ENCODE measurements at places on chromosomes 3 and 15.

GRCh38 chr3:70849911-70850699 is 537.7 kb upstream of the MDFIC2 start:
- peak; percentile 11 for DNase-seq

GRCh38 chr15:70430069-70430468 is 332.4 kb upstream of the TLE3 start:
- no peak for DNase-seq

DNA sequence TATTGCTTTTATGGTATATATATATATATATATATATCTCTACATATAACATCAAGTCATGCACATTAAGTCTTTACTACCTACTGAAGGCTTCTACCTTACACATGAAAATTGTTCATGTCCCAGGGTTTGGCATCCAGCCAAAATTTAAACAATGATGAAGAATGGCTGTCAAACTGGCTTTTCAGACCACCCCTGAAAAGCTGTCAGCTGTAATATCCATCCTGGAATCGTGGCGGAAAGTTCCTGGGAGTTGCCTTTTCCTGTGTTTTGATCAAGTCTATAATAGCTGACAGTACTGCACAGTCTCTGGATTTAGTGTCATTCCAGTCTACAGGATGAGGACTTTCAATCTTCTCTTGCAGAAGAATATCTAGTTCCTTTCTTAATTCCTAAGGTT is 48.3 kb downstream of the DHX36 start:
- DNase-seq, result no peak

GRCh38 chr3:13637311-13637891 is 88.5 kb downstream of the FBLN2 start:
- DNase-seq, result no peak

- peak; percentile 58 for DNase-seq
Measured at GRCh38 chr3:134650431-134651346, at the start of gene KY. Gene KY (minus strand): TSS chr3:134651022. CDS start chr3:134650960, 62 bp downstream.

DNA sequence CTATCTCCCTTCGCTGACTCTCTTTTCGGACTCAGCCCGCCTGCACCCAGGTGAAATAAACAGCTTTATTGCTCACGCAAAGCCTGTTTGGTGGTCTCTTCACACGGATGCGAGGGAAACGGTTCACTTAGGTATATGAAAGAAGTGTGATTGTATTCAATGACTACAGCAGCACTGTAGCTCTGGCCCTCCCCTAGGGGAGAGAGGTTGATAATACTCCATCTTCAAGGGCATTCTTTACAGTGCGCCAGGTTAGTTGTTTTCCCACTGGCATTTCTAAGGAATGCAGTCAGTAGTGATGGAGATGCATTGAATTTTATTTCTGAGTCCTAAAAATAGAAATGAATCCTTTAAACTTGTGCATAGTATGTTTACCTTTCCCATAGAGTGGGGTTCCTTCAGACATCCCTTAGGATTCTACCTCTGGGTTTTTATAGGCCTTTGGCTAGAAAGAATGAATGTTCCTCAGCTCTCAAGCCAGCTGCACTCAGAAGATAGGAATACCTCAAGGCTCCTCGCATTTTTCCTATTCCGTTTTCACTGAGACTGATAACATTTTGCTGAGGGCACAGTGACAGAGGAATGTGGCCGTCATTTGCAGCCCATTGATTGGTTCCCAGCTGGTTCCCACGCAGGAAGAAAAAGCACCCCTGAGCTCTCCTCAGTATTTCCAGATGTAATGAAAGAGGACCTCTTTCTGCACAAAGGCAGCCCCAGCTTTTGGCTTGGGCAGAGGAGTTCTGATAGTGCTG is 131.8 kb upstream of the C2CD4B start:
- DNase-seq, result no peak

- no peak for DNase-seq
Measured at GRCh38 chr3:172279191-172279640, 169.0 kb downstream of the GHSR start.

- no peak for DNase-seq
Measured at GRCh38 chr3:124383846-124384466, 346.3 kb upstream of the UMPS start.

DNA sequence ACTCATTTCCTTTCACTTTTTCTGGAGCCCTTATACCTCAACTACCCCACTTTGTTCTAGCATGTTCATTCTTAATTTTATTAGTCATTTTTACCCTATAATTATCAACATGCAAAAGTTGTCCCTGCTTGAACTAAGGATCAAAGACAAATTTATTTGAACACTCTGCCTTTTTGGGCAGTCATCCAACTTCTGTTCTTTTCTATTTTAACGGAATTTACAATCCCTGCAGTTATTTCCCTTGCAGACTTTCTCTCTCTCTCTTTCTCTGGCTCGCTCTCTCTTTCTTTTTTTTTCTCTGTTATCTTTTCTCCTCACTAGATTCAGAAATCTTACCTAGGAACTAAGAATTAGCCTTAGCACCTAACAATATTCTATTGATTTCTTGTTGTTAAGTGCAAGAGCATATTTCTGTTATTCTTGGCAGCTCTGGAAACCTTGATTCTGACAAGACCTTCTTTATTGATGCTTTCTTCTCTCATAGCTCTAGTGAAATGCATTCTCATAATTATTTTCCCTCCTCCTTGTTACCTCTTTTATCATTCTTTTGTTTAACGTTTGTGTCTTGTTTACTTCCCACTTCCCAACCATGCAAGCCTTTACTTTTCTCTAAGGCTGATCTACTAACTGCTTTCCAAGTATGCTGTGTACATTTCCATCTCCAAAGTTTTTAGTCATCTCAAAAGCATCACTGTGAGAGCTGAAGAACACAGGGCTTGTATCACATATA is 951.6 kb downstream of the DIPK2A start:
- DNase-seq, result no peak

DNA sequence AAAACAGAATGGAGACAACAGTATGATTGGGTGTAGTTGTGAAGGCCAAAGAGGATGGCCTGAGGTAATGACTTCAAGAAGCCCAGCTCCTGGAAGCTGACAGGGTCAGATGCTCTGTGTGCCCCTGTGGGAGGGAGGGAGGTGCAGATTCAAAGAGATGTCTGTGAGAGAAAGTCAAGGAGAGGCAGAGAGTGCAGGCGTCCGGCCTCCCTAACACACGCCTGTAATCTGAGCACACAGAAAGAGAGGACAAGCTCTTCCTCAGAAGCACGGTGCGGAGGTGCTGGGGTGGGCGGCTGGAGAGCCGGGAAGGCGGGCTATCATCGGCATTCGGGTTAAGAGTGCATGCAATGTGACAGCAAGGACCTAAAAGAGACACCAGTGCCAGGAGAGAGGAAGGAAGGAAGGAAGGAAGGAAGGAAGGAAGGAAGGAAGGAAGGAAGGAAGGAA is 238.2 kb upstream of the HES1 start:
- DNase-seq, result no peak

DNA sequence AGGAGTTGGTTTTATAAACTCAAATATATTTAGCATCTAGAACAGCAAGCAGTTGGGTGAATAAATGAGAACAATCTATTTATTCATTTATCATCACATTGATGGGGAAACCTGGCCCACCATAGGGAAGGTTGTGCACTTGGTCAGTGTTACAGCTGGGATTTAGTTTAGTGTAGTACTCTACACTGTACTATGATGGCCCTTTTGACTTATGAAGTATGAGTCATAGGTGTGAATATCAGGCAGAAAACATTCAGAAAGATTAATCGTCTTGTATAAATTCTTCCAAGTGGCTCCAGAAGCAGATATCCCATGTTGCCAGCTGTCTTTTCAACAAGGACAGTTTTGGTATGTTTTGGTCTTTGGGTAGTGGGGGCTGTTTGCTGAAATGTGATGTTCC is 38.0 kb downstream of the BBS4 start:
- DNase-seq, result no peak

GRCh38 chr15:59255680-59256336 is 49.2 kb downstream of the LDHAL6B start:
- DNase-seq, result no peak

- DNase-seq, result no peak
Measured at GRCh38 chr15:70151003-70151402, 53.3 kb upstream of the TLE3 start.

DNA sequence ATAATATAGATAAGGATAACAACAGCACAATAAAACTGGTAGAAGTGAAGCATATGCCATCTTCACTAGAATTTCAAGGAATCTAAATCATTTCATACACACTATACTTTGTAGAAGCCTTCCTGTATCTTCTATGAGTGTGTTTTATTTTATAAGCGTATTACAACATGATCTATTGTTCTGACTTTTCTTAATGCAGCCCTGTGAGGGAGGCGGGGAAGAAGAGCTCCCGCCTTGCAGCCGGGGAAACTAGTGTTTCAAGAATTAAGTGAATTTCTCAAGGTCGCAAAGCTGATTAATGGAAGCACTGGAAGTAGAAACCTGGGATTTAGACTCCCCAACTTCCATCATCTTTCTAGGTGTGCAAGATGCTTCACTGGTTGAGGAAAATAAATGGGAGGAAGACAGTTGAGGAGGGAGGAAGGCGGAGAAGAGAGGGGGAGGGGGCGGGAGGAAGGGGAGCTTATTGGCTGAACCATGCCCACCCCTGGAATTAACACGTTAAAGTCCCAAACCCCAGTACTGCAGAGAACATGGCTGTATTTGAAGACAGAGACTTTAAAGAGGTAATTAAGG is 32.9 kb downstream of the VGLL4 start:
- DNase-seq, result no peak

- DNase-seq, result no peak
Measured at GRCh38 chr3:179082416-179082815, 10.8 kb upstream of the ZMAT3 start.

GRCh38 chr3:127461286-127461910 is 129.1 kb downstream of the TPRA1 start:
- no peak for DNase-seq

GRCh38 chr3:101643009-101643844 is 33.7 kb downstream of the ZBTB11 start:
- no peak for DNase-seq

GRCh38 chr15:92990031-92990430 is 89.9 kb downstream of the CHD2 start:
- no peak for DNase-seq

DNA sequence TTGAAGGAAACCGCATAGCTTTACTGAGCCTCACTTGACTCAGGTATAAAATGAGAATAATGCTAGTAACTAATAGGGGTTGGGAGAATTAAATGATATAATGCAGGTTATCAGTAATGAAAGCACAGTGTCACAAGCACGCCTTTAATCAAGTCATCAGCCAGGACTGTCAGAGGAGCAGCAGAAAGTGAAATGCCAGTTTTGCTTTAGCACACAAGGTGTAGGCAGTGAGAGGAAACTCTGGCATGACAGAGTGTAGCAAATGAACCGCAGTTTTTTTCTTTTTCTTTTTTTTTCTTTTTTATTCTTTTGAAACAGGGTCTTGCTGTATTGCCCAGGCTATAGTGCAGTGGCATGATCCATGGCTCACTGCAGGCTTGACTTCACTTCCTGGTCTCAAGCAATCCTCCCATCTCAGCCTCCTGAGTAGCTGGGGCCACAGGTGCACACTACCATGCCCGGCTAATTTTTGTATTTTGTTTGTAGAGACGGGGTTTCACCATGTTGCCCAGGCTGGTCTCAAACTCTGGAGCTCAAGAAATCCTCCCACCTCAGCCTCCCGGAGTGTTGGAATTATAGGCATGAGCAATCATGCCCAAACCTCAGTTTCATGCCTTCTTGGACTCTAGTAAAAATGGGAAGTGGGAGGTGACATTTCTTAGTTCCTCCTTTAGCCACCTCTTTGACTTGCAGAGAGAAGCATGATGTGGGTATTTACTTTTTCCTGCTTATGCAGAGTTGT is 9.7 kb upstream of the SCAANT1 start:
- DNase-seq, result no peak

DNA sequence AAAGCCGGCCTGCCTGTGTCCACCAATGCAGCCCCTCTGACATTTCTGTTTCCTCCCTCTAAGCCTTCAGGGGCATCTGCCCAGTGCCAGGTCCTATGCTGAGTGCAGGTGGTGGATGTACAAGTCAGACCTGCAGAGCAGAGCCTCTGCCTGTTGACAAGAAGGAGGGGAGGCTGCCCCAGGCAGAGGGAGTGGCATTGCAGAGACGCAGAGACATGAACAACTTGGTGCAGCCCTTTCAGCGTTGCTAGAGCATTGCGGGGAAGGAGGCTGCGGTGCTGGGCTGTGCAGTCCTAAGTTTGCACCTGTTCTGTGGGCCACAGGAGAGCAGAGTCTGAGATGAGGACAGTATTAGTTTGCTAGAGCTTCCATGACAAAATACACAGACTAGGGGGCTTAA is 65.2 kb downstream of the LSM3 start:
- DNase-seq, result no peak

GRCh38 chr3:136632625-136633081 is 119.5 kb downstream of the STAG1 start:
- DNase-seq, result no peak

DNA sequence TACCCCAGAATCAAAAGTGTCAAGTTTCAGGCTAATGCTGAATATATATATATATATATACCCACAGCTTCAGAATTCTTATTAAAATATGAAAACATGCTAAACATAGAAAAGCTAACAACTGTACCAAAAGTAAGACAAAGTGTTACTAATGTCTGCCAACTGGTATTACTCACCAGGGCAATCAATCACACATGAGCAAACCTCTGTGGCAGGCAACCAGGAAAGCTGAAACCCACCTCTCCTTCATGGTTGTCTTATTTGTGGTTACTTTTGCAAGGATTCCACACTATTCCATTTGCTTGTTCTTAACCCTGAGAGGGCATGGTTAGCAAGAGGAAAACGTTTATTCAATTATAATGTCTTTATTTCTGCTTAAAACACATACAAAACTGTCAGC is 512.3 kb upstream of the MDFIC2 start:
- DNase-seq, result no peak

GRCh38 chr3:17802950-17803349 is 60.5 kb upstream of the TBC1D5 start:
- no peak for DNase-seq

DNA sequence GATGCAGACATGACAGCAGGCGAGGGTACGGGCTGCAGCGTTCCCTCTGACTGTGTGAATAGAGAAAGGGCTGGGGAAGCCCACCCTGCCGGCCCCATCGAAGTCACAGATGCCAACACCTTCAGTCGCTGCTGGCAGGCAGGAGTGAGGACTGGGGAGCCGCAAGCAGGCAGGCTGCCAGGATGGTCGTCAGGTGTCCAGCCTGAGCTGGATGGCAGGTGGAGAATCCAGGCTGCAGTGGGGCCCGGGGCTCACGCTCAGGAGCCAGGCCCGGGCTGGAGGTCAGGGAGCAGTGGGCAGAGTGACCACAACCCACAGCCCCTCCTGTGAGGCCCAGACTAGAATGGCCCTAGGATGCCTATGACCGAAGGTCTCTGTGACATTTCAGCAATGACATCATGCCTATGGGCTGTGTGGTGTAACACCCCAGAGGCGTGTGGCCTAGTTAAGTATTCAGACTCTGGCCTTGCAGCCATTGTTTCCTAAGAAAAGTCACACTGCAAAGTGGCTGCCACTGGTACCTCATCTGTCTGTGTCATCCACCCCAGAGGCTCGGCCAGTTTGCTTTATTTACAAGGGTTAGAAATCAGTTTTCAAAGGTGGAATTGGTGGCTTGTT is 15.7 kb downstream of the PRR23E start:
- no peak for DNase-seq

Data from gastrocnemius medialis (tissue), 4 donors.